ENCODE measurements at places on chromosomes 12 and 14. TPM values are rescaled to one million over a fixed set of nuclear protein-coding genes. Genes with fewer than 3 reads are reported as not detected.

GRCh38 chr12:67413577-67413976 is 144.4 kb downstream of the CAND1 start:
- DNase-seq = no peak

The KLRC3 gene
- total RNA-seq = not detected

The GNS gene
- 409 TPM for total RNA-seq

DNA sequence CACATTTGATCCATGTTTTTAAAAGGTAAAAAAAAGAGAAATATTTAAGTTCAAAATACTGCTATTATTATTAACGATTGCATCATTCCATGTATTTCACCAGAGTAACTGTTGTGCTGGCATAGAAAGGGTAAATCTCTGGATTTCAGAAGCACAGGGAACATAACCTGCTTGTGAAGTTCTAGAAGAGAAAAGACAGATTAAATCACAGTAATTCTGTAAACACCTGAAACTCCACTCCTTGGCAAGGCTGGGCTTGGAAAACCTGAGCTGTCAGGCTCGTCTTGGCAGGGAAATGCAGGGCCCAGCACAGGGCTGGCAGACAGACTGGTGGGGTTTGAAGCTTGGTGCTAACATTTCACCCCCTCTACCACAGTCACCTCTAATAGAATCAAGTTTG is 35.1 kb downstream of the SVOP start:
- DNase-seq = no peak
